ENCODE measurements at places on chromosomes 12 and 14.

DNA sequence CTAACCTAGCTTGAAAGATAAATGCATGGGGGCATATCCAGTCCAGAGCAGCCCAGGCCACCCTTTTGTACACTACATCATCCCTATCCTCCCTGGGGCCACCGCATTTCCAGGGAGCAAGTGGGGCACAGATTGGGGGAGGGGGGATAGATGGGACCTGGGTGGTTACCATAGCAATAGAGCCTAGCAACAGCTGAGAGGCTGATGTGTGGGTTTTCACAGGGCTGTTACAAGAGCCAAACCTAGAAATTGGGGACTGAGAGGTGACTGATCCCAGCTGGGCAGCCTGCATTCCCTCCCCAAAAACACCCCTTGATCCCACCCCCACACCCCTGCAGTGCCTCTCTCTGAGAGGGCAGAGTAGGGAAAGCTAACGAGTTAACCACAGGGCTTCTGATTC lies 3.7 kb upstream of the ZNF384 start:
- DNase-seq, result no peak

- no peak for DNase-seq
These were observed 3.4 kb downstream of the SLC22A17 start for GRCh38 chr14:23349156-23349845.

GRCh38 chr14:33452995-33453394 lies 497.9 kb downstream of the EGLN3 start:
- DNase-seq, result no peak

DNA sequence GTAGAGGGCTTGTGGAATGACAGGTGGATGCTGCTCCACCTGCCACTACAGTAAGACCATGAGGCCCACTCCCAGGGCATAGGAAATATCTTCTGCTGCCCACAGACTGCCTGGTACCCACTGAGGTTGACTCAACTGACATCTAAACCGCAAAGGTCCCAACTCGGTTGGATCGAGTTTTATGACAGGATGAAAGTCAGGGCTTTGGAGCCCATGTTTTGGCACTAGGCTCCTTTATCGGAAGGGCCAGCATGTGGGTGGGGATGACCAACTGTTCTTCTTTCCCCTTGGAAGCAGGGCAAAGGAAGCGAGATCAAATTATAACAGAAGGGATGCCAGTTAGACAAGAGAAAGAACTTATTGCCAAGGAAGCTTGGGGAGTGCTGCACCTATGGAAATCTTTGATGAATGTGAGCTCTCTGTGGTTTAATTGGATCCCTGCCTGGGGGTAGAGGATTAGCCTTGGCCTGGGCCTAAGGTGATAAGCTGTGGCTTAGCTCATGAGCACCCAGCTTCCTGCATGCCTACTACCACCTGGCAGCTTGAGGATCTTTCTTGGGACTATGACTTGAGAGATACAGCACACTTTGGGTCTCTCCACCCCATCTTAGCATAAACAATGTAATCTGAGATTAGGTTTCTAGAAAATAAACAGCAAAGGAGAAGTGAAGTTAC lies 121.8 kb downstream of the KCNA5 start:
- DNase-seq, result no peak

DNA sequence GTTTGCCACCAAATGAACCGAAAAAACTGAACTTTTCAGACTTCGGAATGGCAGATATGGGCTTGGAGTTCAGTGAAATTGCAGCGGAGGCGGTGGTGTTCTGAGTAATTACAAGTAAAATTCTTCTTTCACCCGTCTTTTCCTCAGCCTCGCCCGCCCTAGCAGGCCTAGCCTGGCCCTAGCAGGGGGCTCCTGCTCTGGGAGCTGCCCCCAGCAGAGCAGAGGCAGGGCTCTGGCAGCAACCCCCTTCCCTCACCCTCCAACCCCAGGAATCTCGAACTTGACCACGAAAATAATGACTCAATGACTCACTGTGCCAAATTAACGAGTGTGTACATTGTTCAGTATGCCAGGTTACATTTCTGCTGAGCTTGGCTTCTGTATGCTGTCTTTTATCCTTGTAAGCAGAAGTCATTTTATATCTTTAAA lies 1.1 kb downstream of the PAPLN start:
- DNase-seq, result peak; percentile 44

- DNase-seq, result no peak
These were observed 58.2 kb downstream of the ALG10B start for GRCh38 chr12:38374751-38375150.

DNA sequence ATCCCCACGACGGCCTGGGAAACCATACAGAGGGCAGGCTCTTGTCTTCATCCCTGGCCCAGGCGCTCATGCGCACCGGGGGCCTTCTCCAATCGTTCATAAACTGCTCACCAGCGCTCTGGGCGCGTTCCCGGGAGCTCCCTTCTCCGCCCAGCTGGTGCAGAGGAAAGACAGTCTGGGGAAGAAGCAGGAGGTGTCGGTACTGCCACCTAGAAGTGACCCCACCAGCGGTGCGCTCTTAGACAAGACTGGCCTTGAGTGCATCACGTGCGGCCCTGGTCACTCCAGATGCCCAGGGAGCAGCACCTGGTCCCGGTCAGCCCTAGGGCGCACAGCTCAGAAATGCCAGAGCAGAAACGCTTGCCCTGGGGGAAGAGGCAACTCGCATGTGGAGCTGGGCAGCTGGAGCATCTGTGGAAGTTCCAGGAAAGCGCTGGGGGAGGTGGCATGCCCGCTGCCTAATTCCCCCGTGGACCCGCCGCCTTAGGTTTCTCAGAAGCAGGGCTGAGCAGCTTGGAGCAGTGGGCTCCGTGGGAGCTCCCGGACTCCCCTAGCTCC lies 2.5 kb downstream of the GSC start:
- no peak for DNase-seq

- DNase-seq, result peak; percentile 2
These were observed 295.7 kb upstream of the RTL1 start for GRCh38 chr14:101199028-101199770.

All from D341Med (cell line).